SK-N-SH (cell line): ENCODE measurements at places on chromosomes 6 and 20. TPM values are rescaled to one million over a fixed set of nuclear protein-coding genes. Genes with fewer than 3 reads are reported as not detected.

DNA sequence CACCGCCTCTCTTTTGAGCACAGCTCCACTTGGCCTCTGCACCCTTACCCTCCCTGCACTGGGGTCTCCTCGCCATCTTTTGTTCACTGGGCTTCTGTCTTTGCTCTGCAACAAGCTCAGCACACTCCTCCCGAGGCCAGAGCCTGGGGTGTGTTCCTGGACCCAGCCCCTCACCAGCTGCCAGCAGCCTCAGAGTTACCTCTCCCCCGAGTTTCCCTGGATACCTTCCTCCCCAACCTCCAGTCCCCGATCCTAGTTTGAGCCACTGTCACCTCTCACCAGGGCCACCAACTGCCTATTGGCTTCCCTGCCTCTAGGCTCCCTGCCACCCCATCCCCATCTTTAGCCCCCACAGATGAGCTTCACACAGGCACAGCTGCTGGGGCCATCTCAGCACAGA, 12.3 kb downstream of the CYP21A2 start:
- no peak for DNase-seq

DNA sequence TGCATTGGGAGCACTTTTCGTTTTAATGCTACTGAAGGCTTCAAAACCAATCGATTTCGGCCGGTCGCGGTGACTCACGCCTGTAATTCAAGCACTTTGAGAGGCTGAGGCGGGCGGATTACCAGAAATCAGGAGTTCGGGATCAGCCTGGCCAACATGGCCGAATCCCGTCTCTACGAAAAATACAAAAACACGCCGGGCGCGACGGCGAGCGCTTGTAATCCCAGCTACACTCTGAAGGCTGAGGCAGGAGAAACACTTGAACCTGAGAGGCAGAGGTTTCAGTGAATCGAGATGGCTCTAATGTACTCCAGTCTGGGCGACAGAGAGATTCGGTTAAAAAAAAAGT, 58.4 kb downstream of the TRIM38 start:
- no peak for DNase-seq

DNA sequence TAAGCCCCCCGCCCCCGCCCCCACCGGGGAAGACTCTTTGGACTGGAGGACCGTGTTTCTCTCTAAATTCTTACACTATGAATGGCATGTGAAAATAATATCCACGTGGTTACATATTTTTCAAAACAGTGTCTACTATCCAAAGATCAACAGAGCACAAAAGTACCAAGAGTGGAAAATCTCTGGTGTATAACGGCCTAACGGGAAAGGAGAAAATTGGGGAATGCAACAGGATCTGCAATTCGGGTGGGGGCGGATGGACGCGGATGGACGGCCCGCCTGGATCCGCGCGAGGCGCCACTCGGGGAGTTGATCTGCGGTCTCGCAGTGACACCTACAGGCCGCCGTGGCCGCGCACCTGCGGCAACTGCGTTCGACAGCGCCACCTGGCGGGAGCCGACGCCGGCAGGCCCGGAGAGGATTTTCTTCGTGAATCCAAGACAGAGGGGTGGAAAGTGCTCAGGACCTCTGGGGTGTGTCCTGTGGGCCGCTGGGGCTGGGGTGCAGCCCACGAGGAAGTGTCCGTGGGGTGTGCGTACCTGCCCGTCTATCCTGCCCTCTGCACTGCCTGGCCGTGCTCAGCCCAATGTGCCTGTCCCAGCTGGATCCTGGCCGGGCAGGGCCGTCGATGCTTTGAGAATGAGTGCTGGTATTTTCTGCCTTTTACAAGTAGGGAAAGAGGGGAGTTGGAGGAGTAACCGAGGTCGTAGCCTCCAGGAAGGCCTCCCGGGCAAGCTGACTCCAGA, 18.6 kb downstream of the ANKRD60 start:
- peak; percentile 94 for DNase-seq

- DNase-seq = no peak
Measured at GRCh38 chr6:97765461-97765860, 482.4 kb upstream of the MMS22L start.

- DNase-seq = no peak
Measured at GRCh38 chr20:44449864-44450263, 25.8 kb upstream of the TTPAL start.

- DNase-seq = no peak
Measured at GRCh38 chr6:73727114-73727513, 31.1 kb downstream of the CD109 start.

GRCh38 chr6:113627480-113627879, 229.7 kb upstream of the MARCKS start:
- no peak for DNase-seq

DNA sequence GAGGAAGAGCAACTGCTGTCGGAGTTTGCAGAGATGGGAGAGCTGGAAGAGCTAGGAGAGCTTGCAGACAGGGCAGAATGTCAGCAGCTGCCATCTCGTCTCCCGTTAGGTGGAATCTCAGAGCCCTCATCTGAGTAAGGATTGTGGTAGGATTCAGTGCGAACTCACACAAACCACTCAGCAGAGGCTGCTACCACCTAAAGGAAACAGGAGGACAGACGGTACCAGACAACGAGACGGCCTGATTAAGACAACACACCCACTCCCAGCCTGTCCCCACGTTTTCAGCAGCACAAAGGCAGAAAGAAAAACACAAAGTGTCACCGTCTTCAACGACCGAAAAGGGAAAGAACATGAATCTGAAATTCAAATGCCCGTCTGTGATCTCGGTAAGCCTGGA, 4.1 kb downstream of the LEMD2 start:
- DNase-seq = no peak

GRCh38 chr20:18004384-18005031, 35.7 kb downstream of the MGME1 start:
- no peak for DNase-seq

- no peak for DNase-seq
Measured at GRCh38 chr20:55211481-55211880, 736.1 kb downstream of the DOK5 start.

- DNase-seq = no peak
Measured at GRCh38 chr6:69813508-69813907, 16.7 kb upstream of the LMBRD1 start.

DNA sequence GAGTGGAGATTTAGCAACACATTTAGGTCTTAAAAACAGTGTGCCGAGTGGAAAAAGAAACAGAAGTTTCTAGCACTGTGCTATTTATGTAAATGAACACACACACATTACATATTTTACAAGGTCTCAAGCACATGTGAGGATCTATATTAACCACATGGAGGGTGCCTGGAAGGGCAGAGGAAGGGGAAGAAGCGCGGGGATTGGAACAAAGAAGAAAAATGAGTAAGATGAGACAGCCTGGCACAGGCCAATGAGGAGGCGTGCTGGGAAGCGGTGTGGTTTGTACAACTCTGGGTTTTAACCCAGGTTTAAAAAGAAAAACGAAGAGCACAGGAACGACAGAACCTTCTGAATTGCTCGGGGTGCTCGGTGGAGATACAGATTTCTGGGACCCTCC, 5.7 kb downstream of the KCNG1 start:
- DNase-seq = no peak

- no peak for DNase-seq
Measured at GRCh38 chr20:64000906-64001305, 20.0 kb downstream of the PRPF6 start.

DNA sequence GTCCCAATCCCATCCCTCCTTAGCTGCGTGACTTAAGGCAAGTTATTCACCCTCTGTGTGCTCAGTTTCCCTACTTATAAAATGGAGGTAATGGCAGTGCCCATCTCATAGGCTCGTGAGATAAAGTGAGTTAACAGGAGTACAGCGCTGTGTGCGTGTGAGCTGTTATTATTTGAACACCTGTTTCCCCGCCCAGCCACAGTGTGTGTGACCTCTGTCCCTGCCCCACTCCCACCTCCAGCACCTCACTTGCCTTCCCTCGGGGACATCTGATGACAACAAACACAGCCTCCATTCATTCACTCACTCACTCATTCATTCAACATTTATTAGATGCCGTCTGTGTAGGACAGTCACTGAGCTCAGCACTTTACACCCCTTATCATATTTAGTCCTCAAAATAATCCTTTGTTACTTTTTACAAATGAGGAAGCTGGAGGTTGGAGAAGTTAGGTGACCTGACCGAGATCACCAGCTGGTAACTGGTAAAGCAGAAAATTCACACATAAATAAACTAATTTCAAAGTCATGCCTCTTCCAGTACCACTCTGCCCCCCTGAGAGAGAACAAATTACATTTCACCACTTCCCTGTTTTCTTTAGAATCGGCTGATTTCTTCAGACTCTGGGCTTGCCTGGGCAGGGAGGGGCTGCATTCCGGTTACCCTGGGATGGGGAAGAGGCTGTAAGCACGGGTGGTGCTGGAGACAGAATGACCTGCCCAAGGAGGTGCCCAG, 58.6 kb downstream of the CPNE5 start:
- no peak for DNase-seq

DNA sequence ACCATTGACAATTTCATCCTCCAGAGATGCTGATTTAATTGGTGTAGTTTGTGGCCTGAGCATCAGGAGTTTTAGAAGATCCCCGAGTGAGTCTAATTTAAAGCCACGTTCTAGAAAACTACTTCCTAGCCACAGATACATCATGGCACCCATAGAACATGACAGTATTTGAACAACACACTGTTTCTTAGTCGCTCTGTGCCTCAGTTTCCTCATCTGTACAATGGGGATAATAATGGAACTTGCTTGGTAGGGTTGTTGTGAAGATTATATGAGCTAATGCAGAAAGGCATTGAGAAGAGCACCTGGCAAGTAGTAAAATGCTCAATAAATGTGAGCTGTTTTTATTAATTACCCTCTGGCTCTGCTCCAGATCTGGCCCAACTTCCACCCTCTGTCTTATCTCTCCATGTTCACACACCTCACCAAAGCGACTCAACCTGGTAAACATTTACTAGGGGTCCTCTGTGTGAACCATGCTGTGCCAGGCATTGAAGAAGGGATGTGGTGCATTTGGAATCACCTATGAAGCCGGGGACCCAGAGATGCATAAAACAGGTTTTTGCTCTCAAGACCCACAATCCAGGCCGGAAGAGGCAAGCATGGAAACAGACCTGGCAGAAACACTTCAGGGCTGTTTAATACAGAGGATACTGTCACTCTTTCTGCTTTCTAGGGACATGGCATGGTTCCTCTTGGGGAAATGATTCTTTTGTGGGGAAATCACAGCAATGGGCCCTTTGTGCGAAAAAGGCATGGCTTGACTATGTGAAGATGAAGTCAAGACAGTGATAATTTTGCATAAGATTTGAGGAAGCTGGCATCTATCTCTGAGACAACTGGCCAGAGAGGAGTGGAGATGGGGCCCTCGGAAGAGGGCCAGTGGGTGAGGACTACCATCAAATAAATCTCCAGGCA, 16.2 kb upstream of the MRPS18A start:
- DNase-seq = no peak

GRCh38 chr6:42158011-42158410, 15.2 kb upstream of the GUCA1A start:
- DNase-seq = peak; percentile 48

DNA sequence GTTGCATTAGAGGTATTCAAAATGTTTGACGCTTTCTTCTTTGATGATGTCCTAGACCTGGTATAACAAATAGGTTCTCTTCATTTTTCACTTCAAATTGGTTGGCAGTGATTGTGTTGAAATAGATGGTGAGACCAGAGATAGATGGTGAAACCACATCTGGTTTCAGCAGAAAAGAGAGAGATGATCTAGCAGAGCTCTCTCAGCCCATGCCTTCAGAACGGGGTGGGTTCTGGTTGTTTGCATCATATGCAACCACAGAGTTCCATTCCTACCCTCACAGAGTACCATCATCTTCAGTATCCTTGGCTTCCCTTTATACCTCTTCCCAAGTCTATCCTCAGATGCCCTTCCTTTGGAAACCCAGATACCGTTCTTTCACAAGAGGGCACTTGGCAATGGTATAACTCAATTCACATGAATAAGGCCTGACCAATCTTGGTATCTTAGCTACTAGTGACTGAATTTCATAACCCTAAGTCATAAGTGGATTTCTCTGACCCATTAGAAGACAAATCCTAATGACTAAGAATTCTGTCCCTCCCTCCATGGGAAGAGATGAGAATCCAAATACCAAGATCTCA, 93.7 kb downstream of the UBE3D start:
- DNase-seq = no peak

GRCh38 chr6:20538131-20538662, 3.9 kb downstream of the CDKAL1 start:
- no peak for DNase-seq

DNA sequence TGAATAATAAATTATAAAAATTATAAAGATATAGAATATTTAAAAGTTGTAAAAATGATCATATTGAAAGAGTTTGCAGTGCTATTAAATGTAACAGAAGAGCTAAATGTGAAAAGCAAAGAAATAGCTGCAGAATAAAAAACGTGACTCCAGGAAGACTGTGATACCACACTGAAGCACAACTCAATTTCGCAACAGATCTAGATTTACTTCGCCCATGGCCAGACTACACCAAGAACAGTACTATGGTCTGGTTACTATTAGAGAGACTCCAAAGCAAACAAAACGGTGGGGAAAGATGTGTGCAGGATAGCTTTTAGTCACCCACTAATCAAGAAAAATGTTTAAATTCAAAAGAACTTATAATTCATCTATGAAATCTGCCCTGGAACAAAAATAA, 1.9 kb downstream of the CHD6 start:
- no peak for DNase-seq

DNA sequence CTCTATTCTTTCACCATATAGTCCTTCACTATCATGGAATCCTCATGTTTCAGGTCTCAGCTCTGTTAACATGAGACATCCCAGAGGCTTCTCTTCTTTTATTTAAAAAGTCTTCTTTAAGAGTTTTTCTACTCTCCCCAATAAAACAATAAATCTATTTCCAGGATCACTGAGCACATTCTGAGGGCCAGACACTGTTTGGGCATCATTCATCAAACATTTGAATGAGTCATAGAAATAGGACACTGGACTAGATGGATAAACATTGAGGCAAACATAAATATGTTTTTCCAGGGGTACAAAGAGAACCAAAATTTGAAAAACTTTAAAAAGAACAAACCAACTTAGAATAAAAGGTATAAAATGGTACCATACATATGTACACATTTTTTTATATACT, 554.4 kb downstream of the KIF16B start:
- DNase-seq = no peak

GRCh38 chr6:148538261-148539190, 195.9 kb downstream of the SASH1 start:
- no peak for DNase-seq

- DNase-seq = no peak
Measured at GRCh38 chr6:167571550-167571949, 246.7 kb downstream of the TTLL2 start.

GRCh38 chr6:89323511-89323971, 8.4 kb upstream of the GABRR2 start:
- no peak for DNase-seq

DNA sequence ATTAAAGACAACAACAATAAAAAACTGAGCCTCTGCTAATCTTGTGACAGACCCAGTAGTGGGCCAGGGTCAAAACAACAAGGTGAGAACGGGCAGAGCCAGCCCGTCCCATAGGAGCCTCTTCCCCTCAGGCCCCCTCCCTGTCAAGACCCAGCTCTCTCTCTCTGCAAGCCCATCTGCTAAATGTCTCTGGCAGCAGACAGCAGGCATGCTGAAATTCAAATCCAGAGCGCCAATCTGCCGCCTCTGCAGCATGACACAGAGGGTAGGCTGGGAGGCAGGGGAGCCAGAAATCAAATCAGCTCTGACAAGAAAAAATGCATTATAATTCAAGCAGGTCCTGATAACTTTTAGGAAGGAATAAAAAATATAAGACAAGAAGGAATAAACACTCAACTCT, 26.3 kb downstream of the METTL24 start:
- peak; percentile 85 for DNase-seq

The MCHR2 gene
- polyA plus RNA-seq = not detected in 2 replicates

The MUCL3 gene
- polyA plus RNA-seq = not detected in 2 replicates

The LY6G6F gene
- polyA plus RNA-seq = not detected in 2 replicates

The OTOR gene
- polyA plus RNA-seq = not detected in 2 replicates

The SULF2 gene
- 11.3 and 20.2 TPM in 2 replicates for polyA plus RNA-seq

The MYT1 gene
- polyA plus RNA-seq = 0.10 and 0.23 TPM in 2 replicates

The EPPIN gene
- polyA plus RNA-seq = not detected in 2 replicates

The OR2B6 gene
- polyA plus RNA-seq = 0.21 and 0.42 TPM in 2 replicates
